Uterus (tissue), 4 donors: ENCODE measurements at places on chromosomes 2 and 18. TPM values are rescaled to one million over a fixed set of nuclear protein-coding genes. Genes with fewer than 3 reads are reported as not detected.

GRCh38 chr2:133599211-133599803, 31.0 kb upstream of the NCKAP5 start:
- no peak overlapping the region for H3K27ac ChIP-seq
- no peaks in the 10 kb centered on the region for H3K4me1 ChIP-seq
- H3K36me3 ChIP-seq, result no peaks in the 10 kb centered on the region
- DNase-seq, result no peak
- H3K4me3 ChIP-seq, result no peak overlapping the region
- H3K27me3 ChIP-seq, result no peaks in the 10 kb centered on the region

GRCh38 chr18:13222856-13223281, 4.3 kb downstream of the LDLRAD4 start:
- H3K27me3 ChIP-seq, result no peaks in the 10 kb centered on the region
- no peak overlapping the region for H3K4me3 ChIP-seq
- peaks cover 10% of the 10 kb centered on the region for H3K4me1 ChIP-seq
- no peak for DNase-seq

The ADCYAP1 gene
- 1.5 TPM for total RNA-seq

DNA sequence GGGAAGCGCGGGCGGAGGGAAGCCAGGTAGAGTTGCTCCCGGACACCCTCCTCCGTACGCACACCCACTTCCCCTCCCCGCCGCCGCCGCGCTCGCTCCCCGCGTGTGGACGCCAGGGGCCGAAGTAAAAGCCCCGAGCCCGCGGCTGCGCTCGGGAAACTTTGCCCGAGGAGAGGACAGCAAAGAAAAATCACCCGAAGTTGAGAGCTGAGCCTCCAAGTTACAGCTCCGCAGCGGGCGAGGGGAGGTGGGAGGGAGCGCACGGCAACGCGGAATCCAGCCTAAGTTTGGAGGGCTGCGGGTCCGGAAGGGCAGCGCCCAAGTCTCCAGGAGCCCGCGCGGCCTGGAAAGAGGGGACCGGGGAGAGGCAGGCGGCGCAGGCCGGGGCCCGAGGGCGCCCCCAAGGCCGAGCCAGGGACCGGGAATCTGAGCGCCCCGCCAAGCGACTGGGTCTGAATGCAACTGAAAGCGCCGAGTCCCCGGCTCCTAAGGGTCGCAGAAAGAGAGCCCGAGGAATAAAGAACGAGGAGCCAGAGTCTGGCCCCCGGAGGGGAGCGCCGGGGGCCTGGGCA, 706 bp upstream of the BCL11A start:
- no peaks in the 10 kb centered on the region for H3K4me1 ChIP-seq
- peaks cover 12% of the 10 kb centered on the region for H3K27me3 ChIP-seq
- H3K4me3 ChIP-seq, result peak overlapping the region; percentile 50
- H3K27ac ChIP-seq, result peak overlapping the region; percentile 3
- no peaks in the 10 kb centered on the region for H3K36me3 ChIP-seq

The MC4R gene
- not detected for total RNA-seq

The CIDEA gene
- total RNA-seq, result not detected

The CROCC2 gene
- 0.79 TPM for total RNA-seq

The C18orf54 gene
- 4.8 TPM for total RNA-seq

GRCh38 chr2:210269148-210269547, 43.9 kb upstream of the ACADL start:
- DNase-seq, result no peak
- H3K27me3 ChIP-seq, result no peaks in the 10 kb centered on the region
- no peaks in the 10 kb centered on the region for H3K36me3 ChIP-seq
- H3K4me1 ChIP-seq, result no peaks in the 10 kb centered on the region
- no peak overlapping the region for H3K27ac ChIP-seq
- H3K4me3 ChIP-seq, result no peak overlapping the region

GRCh38 chr18:36350839-36351469, 53.4 kb downstream of the FHOD3 start:
- DNase-seq, result no peak
- H3K4me3 ChIP-seq, result no peak overlapping the region
- H3K27me3 ChIP-seq, result no peaks in the 10 kb centered on the region
- H3K36me3 ChIP-seq, result no peaks in the 10 kb centered on the region

GRCh38 chr2:78992807-78993517, 32.5 kb upstream of the REG3G start:
- no peaks in the 10 kb centered on the region for H3K36me3 ChIP-seq
- no peak overlapping the region for H3K27ac ChIP-seq
- H3K27me3 ChIP-seq, result peaks cover 8% of the 10 kb centered on the region
- H3K4me3 ChIP-seq, result no peak overlapping the region

DNA sequence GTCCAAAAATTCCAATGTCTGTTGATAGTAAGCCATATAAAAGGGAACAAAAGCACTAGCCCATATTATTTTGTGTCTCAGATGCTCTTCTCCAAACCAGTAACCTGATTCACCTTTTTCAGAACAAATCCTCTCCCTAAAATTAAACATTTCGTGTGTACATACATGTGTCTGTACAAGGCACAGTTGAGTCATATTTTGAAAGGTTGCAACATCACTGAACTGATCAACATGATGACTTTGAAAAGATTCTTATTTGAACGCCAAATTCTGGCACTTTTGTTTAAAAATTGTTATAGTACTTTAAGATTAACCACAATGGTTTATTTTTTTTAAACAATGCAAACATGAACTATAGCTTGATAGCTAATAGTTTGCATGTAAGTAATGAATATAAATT, 102.5 kb downstream of the RIT2 start:
- no peaks in the 10 kb centered on the region for H3K4me1 ChIP-seq
- DNase-seq, result no peak
- H3K4me3 ChIP-seq, result no peak overlapping the region
- no peaks in the 10 kb centered on the region for H3K27me3 ChIP-seq
- H3K27ac ChIP-seq, result no peak overlapping the region

DNA sequence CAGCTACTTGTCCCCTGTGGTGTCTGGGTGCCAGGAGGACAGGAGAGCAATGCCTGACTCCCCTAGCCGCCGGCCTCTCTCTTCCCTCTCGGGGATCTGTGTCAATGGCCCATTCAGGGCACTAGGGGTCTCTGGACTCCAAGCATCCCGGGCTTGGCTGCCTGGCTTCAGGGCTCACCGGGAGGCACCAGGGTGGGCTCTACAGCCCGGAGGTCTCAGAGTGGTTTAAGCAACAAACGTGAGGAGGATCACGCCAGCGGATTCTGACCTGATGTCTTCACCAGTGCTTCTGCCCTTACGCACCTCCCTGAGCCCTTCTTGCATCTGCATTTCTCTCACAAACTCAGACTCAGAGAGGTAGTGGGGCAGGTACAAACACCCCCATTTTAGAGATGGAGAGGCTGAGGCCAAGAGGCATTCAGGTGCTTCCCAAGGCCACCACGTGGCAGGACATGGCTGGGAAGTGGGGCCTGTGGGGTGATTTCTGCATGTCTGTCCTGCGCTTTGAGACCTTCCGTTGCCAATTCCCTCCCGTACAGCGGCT, 243.0 kb downstream of the CELF4 start:
- no peaks in the 10 kb centered on the region for H3K4me1 ChIP-seq
- H3K36me3 ChIP-seq, result no peaks in the 10 kb centered on the region
- DNase-seq, result peak; percentile 24
- no peak overlapping the region for H3K27ac ChIP-seq
- H3K27me3 ChIP-seq, result no peaks in the 10 kb centered on the region

GRCh38 chr2:103165836-103166235, 404.0 kb downstream of the TMEM182 start:
- H3K36me3 ChIP-seq, result no peaks in the 10 kb centered on the region
- no peaks in the 10 kb centered on the region for H3K27me3 ChIP-seq
- H3K4me3 ChIP-seq, result no peak overlapping the region

- H3K27me3 ChIP-seq, result no peaks in the 10 kb centered on the region
- H3K4me1 ChIP-seq, result no peaks in the 10 kb centered on the region
- H3K36me3 ChIP-seq, result no peaks in the 10 kb centered on the region
- no peak for DNase-seq
- no peak overlapping the region for H3K27ac ChIP-seq
Observed at GRCh38 chr2:169365029-169365480, 2.7 kb upstream of the LRP2 start.

DNA sequence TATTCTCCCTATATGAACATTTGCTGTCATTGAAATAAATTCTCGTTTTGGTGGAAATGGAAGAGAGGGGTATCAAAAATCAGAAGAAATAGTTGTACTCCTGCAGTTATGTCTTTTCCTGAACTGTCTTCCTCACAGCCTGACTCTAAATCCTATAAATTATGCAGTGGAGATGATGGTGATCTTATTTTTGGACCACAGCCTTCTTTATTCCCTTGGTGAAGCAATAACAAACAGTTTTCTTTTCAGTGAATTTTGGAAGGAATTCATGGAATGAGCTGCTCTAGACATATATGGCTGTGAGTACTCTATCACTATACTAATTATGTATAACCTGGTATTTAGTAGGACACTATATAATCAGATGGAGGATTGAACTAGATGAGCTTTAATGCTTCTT, 1.7 kb upstream of the SLC25A12 start:
- H3K36me3 ChIP-seq, result no peaks in the 10 kb centered on the region

DNA sequence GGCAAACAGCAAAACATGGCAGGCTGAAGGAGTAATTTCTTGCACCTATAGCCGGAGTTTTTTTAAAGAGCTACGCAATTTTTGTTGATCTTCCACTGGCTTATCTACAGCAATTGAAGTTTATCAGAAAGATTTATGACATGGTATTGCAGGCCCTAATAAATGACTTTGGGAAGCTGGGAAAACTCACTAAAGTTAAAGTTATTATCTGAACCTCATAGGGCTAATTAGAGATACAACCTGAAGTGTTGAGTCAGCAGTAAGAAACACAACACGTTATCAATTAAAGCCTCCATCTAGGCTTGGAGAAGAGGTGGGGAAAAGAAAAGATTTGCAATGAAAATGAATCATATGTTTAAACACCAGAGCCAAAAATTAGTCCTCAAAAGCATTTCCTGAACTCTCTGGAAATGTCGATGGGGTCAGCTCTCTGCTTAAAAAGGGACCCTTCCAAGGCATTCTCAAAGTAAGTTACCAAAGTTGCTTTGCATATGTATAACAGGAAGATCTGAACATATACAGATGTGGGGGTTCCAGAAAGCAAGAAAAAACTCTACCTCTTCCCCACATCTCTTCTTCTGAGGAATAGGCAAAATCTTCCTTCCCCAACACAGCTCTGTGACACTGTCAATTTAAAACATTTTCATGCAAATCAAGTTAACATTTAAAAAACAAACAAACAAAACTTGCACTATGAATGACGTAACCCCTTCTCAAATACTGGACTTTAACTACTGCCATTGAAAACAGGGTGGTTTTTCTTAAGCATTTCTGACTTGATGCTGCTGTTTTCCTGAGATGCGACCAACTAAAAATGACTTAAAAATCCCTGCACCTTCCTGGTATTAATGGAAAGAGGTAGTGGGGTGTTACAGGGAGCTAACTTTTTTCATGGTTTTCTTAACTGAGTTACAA, 915.6 kb downstream of the NRXN1 start:
- no peak overlapping the region for H3K27ac ChIP-seq
- H3K27me3 ChIP-seq, result no peaks in the 10 kb centered on the region
- DNase-seq, result no peak
- no peaks in the 10 kb centered on the region for H3K4me1 ChIP-seq
- H3K4me3 ChIP-seq, result no peak overlapping the region
- no peaks in the 10 kb centered on the region for H3K36me3 ChIP-seq

GRCh38 chr2:201909961-201910361, 103.6 kb downstream of the CDK15 start:
- H3K4me1 ChIP-seq, result no peaks in the 10 kb centered on the region
- DNase-seq, result no peak
- H3K27ac ChIP-seq, result no peak overlapping the region
- no peaks in the 10 kb centered on the region for H3K36me3 ChIP-seq
- no peak overlapping the region for H3K4me3 ChIP-seq

DNA sequence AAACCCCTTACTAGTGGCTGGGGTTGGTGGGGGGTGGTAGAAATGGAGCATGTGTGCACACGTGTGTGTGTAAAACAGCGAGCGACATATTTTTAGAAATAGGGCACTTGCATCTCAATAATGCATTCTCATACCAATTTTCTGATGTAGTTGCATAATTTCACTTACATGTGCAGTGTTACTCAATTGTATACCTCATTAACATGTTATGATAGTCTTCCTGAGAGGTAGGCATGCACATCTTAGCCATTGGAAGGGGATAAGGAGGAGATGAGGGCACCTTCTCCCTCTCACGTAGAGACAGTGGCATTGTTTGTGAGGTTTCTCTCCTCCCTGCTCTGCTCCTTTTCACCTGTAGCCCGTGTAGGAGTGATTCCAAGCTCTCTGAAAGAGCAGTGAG, 44.6 kb upstream of the RND3 start:
- DNase-seq, result no peak
- no peaks in the 10 kb centered on the region for H3K4me1 ChIP-seq
- no peak overlapping the region for H3K27ac ChIP-seq
- H3K36me3 ChIP-seq, result no peaks in the 10 kb centered on the region
- H3K27me3 ChIP-seq, result no peaks in the 10 kb centered on the region

DNA sequence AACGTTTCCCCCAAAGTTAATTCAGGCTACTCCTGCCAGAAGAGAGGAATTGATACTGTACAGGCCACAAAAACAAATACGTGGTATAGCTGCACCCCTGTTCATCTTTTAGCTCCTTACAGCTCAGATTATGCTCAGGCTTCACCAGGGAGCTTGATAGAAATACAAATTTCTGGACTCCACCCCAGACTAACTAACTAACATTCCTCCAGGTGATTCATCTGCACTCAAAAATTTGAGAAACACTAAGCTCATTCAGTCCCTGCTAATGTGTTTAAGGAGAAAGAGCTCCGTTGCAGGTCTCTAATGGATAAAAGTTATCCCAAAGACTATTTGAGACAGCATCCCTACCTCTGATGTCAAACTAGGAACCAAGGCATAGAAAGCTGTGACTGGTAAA, 36.8 kb upstream of the UNC80 start:
- DNase-seq, result no peak
- no peaks in the 10 kb centered on the region for H3K27me3 ChIP-seq
- H3K36me3 ChIP-seq, result no peaks in the 10 kb centered on the region
- no peak overlapping the region for H3K4me3 ChIP-seq
- H3K27ac ChIP-seq, result no peak overlapping the region

DNA sequence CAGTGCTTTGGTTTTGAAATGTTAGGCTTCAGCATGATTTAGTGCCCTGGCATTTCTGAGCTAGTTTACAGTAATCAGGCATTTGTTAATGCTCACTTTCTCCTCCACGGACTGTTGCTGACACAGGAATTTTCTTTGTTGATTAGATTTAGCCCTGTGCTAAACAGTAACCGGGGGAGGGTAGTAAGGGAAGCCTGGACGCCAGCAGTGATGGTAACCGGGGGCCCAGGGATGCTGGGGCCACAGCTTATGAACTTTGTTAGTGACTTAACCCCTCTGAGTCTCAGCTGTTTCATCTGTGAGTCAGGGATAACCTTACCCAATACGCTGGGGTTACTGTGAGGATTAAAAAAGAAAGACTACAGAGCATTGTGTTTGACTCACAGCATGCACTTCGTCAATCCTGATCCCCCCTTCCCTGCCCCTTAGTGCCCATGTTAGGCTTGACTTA, 33.5 kb downstream of the KLHL29 start:
- H3K27me3 ChIP-seq, result no peaks in the 10 kb centered on the region
- peak overlapping the region; percentile 9 for H3K27ac ChIP-seq
- no peaks in the 10 kb centered on the region for H3K36me3 ChIP-seq
- DNase-seq, result peak; percentile 10

DNA sequence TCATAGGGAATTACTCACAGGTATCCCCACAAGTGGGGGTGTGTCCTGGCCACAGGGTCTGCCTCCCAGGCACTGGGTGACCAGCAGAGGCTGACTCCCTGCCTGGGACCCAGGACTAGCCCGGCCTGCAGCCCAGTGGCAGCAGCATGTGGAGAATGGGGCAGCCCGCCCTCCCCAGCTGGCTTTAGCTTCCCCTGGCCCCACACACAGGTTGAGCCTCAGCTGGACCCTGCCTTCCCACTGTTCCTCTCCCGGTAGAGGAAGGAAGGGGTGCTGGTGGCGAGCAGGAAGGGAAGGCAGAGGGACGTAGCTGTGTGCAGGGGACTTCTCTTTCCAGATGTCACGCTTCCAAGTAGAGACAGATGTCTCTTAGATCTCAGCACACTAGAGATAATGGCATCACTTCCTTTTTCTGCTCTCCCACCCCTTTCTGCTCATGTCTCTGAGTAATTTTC, 51.4 kb downstream of the EMILIN2 start:
- H3K27ac ChIP-seq, result peak overlapping the region; percentile 40
- no peaks in the 10 kb centered on the region for H3K27me3 ChIP-seq
- no peak for DNase-seq
